ENCODE measurements at places on chromosomes 6 and 20.

DNA sequence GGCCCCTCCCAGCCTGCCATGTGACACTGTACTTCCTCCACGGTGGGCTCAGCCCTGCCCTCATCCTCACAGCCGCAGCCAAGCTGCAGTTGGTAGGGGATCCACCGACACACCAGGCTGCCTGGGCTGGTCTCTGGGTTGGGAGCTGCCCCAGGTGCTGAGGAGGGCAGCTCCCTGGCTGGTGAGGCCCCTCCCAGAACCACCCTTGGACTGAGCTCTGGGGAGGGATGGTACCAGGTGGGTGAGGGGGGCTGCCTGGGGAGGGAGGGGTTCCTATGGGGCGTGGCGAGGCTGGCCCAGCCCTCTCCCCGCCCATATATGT is 185 bp upstream of the TNFRSF6B start:
- DNase-seq = no peak

GRCh38 chr20:25989196-25989595 is 292.5 kb upstream of the ZNF337 start:
- DNase-seq = no peak

DNA sequence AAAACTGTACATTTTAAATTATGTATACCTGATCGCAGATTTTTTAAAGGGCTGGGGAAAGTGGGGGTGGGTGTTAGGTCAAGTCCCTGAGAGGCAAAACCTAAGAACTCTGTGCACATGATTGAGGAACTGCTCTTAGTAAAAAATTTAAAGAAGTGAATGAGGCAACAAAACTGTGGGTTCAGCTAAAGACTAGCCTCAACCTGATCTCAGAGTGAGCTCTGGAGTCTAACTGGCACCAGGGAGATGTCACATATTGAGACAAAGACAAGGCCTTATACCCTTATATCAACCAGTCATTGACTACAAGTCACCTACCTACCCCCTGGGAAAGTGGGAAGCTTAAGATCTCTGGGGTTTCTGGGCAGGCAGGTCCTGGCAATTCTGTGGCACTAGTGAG is 27.4 kb upstream of the RUNX2 start:
- no peak for DNase-seq

- no peak for DNase-seq
These were observed 35.5 kb upstream of the TMX4 start for GRCh38 chr20:8055096-8055495.

- DNase-seq = no peak
These were observed 4.7 kb downstream of the MAPK14 start for GRCh38 chr6:36032261-36032660.

GRCh38 chr6:144181639-144182038 is 31.3 kb downstream of the STX11 start:
- DNase-seq = no peak

DNA sequence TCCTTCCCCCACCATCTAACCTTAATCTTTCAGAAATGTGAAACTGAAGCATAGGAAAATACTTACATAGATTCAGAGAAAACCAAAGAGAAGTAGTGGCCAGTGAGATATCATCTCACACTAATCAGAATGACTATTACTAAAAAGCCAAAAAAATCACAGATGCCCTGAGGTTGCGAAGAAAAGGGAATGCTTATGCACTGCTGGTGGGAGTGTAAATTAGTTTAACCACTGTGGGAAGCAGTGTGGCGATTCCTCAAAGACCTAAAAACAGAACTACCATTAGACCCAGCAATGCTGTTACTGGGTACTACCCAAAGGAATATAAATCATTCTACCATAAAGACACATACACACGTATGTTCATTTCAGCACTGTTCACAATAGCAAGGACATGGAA is 9.2 kb upstream of the PREX1 start:
- no peak for DNase-seq

DNA sequence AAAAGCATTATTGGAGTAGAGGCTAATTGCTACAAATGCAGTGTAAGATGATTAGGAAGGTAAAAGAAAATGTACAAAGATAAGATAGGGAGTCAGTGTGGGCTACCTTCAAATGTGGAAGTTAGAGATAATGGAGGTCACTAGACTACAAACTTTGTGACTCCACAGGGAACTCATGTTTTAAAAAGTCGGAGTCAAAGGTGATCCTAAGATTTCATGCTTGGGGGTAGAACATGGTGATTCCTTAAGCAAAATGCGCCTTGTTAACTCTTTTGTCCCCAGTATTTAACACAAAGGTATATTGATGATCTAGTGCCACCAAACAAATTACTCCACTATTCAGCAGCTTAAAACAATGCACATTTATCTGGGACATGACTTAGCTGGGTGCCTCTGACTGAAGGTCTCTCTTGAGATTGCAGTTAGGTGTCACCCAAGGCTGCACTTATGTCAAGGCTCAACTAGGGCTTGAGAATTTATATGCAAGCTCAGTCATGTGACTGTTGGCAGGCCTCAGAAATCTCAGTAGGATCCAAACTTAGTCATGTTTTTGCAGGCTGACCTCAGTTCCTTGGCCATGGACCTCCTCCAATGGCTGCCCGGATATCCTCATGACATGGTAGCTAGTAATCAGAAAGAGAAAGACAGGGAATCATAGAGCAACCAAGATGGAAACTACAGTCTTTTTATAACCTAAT is 11.4 kb upstream of the SNX9 start:
- no peak for DNase-seq

DNA sequence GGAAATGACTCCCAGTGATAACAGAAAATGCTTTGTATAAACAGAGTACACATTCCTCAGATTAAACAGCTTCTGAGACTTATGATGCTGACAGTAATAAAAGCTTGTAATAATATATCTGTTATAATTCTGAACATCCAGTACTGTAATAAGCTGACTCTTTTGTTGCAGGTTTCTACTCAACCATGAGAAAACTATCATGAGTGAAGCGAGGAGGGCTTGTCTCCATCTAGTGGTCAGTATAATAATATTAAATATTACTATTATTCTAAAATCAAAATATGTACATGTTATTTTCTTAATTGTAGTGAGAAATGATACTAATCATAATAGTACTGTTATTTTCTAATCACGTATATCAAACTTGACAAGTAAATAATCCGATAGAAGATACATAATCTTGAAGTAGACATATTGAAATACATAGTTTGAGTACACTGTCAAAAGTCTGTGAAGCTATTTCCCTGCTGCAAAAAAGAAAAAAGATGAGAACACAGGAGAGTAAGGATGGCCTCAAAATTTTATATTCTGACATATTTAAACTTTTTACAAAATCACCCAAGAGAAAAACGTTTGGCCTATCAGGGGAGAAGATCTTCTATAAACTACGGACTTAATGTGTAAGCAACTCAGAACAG is 183.1 kb downstream of the MOXD1 start:
- no peak for DNase-seq

- DNase-seq = no peak
These were observed 104.1 kb downstream of the COL9A1 start for GRCh38 chr6:70198785-70199184.

DNA sequence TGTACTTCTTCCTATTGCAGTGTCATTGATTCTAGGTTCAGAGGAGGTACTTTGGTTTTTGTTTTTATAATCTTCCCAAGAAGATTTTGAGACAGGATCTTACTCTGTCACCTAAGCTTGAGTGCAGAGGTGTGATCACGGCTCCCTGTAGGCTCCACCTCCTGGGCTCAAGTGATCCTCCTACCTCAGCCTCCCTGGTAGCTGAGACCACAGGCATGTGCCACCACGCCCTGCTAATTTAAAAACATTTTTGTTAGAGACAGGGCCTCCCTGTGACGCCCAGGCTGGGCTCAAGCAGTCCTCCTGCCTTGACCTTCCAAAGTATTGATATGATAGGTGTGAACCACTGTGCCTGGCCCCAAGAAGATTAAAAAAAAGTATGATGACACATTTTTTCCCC is 3.4 kb upstream of the SLC17A5 start:
- DNase-seq = no peak

DNA sequence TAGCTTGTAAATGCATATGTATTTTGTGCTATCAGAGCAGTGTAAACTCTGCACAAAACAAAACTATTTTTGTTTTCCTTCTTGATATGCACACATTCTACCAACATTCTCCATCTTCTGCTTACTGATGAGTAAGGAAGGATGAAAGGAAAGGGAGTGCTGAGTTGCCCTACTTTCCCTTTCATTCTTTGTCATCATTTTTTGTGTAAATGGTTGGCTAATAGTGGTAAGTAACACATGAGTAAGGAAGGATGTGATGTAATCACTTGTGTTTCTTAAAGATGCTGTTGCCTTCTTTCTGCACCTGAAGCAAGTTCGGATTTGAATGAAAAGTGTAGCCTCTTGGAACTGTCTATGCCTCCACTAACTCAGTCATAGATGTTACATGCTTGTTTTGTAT is 4.6 kb upstream of the REV3L start:
- no peak for DNase-seq

DNA sequence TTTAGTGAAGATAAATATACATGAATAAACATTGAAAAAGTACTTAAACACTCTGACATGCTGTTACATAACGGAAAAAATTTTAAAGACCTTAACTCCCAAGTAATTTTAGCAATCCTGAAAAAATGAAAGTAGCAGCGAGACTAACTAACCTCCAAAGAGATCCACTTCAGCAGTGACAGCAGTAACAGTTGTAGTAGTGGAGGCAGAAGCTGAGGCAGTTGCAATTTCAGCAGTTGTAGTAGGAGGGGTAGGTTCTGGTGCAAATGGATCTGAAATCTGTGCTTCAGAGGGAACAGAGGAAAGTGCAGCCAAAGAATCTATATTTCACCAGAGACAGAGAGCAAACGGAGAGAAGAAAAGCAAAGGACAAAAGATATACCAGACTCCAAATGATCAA is 88.8 kb downstream of the PRSS35 start:
- no peak for DNase-seq

- no peak for DNase-seq
These were observed 133.7 kb upstream of the RIN2 start for GRCh38 chr20:19624221-19624965.

DNA sequence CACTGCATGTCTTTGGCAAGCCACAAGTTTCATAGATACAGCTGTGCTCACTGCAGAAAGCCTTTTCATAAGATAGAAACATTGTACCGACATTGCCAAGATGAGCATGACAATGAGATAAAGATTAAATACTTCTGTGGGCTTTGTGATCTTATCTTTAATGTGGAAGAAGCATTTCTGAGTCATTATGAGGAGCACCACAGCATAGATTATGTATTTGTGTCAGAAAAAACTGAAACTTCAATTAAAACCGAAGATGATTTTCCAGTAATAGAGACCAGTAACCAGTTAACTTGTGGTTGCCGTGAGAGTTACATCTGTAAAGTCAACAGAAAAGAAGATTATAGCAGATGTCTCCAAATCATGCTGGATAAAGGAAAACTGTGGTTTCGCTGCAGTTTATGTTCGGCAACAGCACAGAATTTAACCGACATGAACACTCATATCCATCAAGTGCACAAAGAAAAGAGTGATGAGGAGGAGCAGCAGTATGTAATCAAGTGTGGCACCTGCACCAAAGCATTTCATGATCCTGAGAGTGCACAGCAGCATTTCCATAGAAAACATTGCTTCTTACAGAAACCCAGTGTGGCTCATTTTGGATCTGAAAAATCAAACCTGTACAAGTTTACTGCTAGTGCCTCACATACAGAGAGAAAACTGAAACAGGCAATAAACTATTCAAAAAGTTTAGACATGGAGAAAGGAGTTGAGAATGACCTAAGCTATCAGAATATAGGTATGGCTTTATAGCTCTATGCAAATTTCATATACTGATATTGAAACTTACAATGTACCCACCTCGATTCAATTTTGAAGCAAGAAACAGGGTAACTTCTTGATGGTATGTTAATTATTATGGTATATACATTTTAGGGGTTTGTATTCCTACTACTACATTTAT is 23.9 kb upstream of the BAG2 start:
- DNase-seq = no peak

DNA sequence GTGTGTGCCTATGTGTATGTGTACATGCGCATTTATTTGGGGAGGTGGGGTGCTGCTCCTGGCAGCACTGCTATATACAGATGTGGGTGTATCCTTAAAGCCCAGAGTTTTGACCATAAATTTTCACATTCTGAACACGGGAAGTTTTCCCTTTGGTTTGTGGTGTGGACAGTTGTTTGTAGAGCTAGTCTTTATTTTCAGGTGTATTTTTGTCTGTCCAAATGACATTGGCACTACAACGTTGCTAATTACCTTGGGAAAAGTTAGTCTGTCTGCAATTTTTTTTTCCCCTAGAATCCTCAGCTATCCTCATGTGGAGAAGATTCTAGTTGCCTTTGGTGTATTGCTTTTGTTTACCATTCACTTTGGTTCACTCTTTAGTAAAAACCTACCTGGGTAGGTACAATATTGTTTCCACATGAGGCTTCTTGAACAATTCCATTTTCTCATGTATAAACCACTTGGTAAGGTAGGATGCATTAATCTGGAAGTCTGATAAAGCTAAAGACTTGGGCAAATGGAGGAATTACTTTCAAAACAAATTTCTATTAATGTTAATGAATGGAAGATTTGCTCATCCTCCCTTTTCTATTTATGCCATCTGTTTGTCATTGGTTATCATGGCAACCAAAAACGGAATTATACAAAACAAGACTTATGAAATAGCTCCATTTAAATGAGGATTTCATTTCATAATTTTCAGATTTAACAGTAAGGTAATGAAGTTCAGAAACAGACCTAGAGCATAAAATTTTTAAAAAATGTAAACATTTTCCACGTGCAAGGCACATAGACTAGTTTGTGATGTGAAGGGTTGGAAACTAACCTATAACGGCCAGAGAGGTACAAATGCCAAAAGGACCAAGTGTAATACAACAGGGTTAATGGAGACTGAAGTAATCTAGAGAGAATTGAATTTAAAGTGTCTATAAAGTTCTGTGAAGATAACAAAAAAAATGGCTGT is 3.9 kb downstream of the CCN2 start:
- no peak for DNase-seq

DNA sequence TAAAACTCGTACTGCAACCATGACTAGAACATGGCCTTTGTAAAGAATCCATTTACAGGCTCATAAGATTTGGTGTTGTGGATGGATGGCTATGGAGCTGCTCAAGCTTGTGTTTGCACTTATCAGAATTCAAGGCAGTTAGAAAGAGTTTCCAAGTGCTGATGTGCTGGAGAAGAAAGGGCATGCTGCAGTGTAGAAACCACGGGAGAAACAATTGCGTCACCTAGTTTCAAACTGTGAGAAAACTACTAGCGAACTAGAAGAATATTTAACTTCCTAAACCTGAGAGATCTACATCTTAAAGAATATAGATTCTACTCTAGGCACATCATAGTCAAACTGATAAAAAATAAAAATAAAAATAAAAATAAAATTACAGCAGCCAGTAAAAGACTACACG is 116.2 kb downstream of the SGK1 start:
- no peak for DNase-seq

- DNase-seq = no peak
These were observed 115.9 kb downstream of the LY86 start for GRCh38 chr6:6704103-6705060.

DNA sequence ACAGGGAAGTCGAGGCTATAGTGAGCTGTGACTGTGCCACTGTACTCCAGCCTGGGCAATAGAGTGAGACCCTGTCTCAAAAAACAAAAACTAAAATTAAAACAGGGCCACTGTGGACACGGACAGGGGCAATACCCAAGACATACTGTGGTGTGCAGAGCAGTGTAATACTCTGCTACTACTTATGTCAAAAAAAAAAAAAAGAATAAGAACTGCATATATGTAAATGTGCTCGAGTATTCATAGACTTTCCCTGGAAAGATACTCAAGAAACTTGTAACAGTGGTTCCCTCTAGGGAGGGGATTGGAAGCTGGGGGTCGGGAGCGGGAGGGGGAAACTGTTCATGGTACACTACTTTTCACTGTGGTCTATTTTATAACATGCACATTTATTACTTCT is 15.9 kb downstream of the SPDEF start:
- no peak for DNase-seq
